ENCODE measurements at places on chromosomes 3 and 15.

DNA sequence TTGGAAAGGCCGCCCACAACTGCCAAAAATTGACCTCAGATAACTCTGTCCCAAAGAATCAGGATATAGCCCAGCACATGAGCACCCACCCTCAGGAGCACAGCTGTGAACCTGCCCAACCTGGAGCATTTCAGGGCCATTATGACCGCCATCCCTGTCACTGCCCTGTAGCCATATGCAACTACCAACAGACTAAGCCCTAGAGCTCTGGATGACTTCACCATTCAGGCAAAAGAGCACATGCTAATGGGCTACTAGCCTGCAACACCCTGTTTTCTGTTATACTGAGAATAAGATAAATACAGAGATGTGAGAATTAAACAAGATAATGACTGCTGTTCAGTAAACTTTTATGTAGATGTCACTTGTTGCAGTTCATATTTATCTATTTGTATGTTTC lies 45.0 kb downstream of the TXNRD3 start:
- no peak for DNase-seq

DNA sequence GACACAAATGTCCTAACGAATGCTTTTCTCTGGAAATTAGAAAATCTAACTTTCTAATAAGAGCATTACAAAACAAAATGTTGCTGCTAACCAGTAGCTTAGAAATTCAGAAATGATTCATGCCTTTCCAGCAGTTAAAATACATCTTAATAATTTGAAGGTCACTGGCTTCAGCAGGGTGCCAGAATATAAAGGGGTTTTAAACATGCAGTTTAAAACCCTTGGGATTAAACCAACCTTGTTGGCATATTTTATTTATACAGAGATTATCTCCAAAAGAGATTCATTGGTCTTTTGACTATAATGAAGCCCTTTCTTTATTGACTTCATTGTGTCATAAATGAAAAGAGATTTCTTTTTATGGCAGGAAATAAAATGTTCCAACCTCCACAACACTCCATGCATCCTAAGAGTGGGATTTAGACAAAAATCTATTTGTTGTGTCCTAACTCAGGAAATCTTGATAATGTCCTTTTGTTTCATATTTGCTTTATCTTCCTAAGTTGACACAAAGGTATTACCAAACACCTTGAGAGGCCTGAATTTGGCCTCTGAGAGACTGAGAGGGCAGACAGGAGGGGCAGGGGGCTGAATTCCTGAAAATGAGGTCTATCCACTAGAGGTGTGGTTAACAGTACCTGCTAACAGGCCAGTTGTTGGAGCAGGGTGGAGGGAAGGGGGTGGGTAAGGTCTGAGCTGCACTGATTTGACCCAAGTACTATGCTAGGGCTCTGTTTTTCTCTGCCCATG lies 124.4 kb downstream of the FEZF2 start:
- DNase-seq, result no peak

DNA sequence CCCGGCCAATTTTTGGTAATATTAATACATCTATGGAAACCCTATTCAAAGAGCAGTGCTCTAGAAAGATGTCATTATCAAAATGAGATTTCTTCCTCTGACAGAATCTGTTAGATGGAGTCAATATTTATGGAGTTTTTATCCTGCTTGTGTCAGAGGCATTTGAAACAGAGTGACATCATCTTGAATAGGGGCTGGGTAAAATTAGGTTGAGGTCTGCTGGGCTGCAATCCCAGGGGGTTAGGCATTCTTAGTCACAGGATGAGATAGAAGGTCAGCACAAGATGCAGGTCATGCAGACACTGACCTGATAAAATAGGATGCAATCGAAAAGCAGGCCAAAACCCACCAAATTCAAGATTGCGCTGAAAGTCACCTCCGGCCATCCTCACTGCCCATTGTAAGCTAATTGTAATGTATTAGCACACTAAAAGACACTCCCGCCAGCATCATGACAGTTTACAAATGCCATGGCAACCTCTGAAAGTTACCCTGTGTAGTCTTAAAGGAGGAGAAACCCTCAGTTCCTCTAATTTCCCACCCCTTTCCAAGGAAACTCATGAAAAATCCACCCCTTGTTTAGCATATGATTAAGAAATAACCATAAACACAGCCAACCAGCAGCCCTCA lies 27.3 kb upstream of the CCDC50 start:
- no peak for DNase-seq

DNA sequence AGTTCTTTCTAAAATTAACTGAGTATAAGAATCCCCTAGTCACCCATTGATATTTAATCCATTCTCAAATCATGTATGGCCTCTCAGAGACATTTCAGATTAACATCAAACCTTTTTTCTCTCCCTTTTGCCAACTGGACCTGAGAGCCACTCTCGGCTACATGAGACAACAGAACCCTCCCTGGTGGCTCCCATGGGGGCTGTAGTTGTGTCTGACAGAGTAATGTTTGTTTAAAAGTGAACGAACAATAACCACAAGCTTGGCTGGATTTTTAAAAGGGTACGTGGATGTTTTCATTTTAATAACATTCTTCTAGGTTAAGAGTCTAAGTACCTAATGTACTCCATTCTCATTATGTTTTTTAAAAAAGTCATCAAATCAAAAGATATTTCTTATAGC lies 37.1 kb downstream of the P3H2 start:
- DNase-seq, result no peak

GRCh38 chr15:65372787-65373067 lies 5.1 kb downstream of the IGDCC3 start:
- no peak for DNase-seq

DNA sequence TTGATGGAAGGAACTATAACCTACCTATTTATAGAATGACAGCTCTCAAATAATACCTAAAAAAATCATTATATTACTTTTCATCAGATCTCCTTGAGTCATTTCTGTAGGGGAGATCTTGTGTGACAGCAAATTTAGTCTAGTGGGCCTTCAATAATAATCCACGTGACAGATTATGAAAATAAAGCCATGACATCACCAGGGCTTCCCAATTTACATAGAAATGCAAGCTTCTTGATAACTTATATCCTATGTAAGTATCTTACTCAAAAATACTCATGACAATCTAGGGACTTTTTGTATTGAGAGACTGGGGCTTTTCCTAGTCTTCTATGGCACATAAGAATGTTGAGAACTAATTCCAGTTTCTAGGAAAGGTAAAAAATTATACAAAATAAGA lies 21.6 kb downstream of the IFT57 start:
- no peak for DNase-seq

GRCh38 chr15:62969442-62970089 lies 73.0 kb upstream of the TPM1 start:
- DNase-seq, result no peak

DNA sequence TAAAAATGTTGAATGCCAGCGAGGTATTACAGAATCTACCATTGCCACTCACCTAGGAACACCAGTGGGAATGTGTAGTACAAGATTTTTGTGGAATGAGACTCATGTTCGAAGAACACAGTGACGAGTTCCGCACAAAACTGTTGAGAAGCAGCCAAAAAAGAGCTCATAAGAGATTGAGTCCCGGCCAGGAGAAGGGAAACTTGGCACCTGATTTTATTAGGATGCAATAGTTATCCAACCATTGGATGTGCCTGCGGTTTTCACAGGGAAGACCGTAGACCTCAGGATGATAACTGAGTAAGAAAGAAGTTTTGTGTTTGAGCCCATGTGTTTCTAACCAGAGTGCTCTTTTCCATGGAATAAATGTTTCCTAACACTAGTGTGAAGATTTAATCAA lies 88.9 kb downstream of the PTPRG start:
- no peak for DNase-seq

DNA sequence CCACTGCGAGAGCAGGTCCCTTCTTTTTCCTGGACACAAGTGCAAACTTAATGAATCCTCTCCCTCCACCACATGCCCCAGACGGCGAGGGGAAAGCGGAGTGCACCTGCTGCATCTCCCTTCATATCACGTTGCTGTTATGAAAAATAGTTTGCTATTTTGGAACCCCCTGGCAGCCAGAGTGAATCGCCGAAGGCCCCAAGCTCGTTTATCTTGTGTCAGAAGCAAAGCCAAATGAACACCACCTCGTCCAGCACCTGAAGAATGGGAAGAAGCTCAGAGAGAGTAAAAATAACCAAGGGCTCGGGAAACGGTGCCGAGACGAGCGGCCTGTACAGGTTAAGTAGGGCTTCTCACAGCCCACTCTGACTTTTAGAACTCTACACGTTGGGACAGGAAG lies 394.6 kb upstream of the RORA start:
- no peak for DNase-seq

DNA sequence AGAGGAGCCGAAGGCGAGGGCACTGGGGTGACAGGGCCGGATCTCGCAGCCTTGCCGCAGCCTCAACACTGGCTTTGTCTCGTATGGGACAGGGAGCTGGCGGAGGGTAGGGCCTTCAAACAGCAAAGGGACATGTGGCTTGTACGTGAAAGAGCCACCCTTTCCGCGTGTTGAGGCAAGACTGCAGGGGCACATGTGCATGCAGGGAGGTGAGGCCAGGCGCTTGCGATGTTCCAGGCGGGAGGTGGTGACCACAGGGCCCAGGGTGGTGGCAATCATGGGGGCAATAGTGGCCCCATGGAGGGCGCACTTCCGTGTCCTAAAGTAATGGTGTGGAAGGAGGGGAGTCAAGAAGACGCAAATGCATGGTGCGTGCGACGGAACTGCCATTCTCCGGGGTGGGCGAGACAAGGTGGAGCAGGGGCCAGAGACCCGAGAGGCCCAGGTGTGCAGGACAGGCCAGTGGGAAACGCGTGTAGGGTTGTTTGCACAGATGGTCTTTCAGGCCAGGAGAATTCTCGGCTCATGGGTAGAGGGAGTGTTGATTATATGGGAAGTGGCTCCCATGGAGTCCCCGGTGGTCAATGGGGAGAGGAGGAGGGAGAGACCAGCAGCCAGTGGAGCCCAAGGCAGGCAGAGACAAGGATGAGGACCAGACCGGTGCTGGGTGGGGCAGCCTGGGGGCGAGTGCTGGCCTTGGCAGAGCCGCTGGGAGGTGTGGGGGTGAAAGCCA lies 45.8 kb upstream of the PCSK6 start:
- DNase-seq, result no peak

DNA sequence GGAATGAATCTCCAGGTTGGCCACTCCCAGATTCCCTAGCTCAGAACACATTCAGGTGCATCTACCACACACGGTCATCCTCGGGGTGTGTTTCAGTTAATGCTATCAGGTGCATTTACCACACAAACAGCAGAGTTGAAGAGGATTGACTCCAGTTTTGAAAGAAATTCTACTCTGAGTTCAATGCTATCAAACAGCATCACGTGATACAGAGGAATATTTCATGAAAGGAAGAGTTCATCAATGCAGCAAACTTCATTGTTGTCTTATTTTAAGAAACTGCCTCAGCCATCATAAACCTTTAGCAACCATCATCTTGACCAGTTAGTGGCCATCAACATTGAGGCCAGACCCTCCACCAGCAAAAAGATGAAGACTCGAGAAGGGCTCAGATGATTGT lies 22.6 kb upstream of the LRRN1 start:
- DNase-seq, result no peak

DNA sequence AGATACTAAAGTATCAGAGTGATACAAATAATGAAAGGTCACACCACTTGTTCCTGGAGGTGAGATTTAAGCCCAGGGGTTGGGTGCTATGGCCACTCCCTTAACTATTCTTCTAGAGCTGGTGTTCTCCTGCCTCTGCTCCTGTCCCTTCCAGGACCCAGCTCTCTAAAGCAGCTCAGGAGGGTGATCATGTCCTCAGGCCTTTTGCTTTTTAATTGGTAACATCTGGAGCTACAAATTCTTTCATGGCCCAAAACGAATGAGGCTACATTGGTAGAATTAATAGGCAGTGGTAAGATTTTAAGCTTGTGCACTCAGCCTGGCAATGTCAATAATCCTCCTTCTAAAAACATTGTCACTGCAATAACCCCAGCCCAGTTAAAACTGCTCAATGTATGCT lies 38.2 kb upstream of the CNOT10 start:
- DNase-seq, result no peak

DNA sequence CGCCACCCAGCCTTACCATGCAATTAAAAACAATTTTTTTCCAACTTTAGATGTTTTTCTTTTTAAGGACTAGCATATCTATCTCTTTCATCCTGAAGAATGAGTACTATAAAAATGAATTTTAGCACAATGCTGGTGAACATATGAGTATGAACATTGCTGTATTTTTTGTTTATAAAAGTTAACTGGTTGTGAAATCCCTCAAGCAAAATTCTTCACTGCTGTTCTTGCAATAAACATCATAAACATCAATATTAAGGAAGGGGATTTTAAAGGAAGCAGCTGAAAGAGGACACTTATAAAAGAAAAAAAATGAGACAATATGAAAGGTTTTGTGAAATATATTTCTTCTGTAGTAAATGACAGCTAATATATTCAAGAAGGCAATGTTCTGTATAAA lies 3.0 kb downstream of the PLSCR4 start:
- DNase-seq, result no peak

GRCh38 chr3:40580494-40581091 lies 55.8 kb downstream of the ZNF621 start:
- peak; percentile 38 for DNase-seq

- DNase-seq, result no peak
Observed at GRCh38 chr3:39707314-39707909, 102.0 kb upstream of the MYRIP start.

DNA sequence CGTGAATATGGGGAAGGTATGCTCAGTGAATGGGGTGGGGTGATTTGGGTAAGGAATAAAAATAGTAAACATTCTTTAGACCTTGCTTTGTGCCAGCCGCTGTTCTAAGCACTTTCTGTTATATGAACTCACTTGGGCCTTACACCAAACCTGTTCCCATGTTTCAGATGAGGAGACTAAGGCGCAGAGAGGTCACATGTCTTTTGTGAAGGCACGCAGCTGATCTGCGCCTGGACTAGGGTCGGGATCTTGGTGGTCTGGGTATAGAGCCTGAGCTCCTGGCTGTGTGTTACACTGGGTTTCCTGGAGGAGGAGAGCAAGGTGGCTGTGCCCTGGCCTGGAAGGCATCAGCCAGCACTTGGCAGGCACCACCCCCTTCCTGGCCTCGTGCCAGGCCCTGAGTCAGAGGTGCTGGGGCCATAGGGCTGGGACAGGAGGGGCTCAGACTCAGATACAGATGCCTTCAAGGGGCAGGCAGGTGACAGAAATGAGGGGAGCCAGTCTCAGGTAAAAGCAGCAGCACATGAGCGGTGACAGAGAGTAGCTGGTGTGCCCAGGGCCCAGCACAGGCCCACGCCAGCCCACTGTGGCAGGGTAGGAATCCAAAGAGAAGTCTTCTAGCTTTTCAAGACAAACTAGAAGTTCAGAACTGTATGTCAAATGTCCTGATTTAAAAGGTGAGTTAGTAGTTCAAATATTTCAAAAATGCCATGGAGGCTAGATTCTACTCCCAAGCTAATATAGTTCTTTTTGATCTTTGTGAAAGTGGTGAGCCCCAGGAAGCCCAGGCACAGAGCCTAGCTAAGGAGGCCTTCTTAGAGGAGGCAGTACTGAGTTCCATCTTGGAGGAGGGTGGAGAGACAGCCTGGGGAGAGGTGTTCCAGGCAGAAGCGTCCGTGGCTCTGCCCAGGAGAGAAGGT lies 83.1 kb downstream of the DNAJB8 start:
- DNase-seq, result peak; percentile 61

- no peak for DNase-seq
Observed at GRCh38 chr3:54206874-54207273, 84.5 kb downstream of the CACNA2D3 start.

Data from activated gamma-delta T cell treated with anti-CD3 and anti-CD28 coated beads, Interleukin-2, amount 50 U/mL, for 16 hours (primary cell).